ENCODE measurements at places on chromosomes 16 and 17.

GRCh38 chr16:15907863-15908478 lies 19.6 kb upstream of the CEP20 start:
- peak; percentile 71 for DNase-seq

GRCh38 chr17:79620207-79621038 lies 9.6 kb upstream of the RBFOX3 start:
- DNase-seq = no peak

DNA sequence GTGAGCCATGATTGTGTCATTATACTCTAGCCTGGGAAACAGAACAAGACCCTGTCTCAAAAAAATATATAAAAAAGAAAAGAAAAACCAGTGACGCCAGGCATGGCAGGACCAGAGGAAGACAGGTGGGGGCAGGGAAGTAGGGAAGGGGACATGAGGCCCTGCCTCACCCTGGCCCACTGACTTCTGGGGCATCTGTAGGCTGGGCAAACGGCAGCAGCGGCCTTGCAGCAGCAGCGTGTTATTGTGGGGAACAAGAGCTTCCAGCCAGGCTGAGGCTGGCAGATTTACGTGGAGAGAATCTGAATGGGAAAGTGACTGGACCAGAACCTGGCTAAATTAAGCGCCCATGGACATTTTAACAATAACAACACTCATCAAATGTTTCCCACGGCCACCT lies 19.4 kb downstream of the CMTM4 start:
- no peak for DNase-seq

DNA sequence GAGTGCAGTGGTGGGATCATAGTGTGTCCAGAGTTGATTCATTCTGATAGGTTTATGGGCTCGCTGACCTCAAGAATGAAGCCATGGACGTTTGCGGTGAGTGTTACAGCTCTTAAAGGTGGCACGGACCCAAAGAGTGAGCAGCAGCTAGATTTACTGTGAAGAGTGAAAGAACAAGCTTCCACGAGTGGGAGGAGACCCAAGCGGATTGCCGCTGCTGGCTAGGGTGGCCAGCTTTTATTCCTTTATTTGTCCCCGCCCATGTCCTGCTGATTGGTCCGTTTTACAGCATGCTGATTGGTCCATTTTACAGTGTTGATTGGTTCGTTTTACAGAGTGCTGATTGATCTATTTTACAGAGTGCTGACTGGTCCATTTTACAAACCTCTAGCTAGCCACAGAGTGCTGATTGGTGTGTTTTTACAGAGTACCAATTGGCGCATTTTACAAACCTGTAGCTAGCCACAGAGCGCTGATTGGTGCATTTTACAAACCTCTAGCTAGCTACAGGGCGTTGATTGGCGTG lies 17.5 kb downstream of the CACNG4 start:
- no peak for DNase-seq

- no peak for DNase-seq
Observed at GRCh38 chr17:15154618-15155017, 110.5 kb downstream of the PMP22 start.

DNA sequence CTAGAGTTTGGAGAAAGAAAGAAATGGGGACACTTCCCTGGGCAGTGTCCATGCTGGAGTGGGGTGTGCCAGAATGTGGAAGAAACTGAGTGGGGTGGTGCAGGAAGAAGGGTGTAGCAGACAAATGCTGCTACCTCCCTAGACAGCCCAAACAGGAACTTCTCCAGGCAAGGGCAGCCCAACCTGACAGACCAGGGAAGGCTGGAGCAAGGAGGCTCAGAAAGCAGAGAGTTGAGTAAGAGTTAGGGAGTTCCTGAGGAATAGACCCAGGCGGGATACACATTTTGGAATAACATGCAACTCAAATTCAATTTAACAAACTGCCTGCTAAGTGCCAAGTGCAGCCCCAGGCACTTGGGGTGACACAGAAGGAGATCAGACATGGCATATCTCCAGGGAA lies 1.0 kb upstream of the MYO18A start:
- no peak for DNase-seq

- DNase-seq = no peak
Observed at GRCh38 chr17:46796524-46796923, 22.0 kb downstream of the WNT3 start.

- DNase-seq = no peak
Observed at GRCh38 chr17:29010586-29010985, 4.8 kb upstream of the SEZ6 start.

- no peak for DNase-seq
Observed at GRCh38 chr17:38749223-38750043, 1.3 kb upstream of the PCGF2 start.

DNA sequence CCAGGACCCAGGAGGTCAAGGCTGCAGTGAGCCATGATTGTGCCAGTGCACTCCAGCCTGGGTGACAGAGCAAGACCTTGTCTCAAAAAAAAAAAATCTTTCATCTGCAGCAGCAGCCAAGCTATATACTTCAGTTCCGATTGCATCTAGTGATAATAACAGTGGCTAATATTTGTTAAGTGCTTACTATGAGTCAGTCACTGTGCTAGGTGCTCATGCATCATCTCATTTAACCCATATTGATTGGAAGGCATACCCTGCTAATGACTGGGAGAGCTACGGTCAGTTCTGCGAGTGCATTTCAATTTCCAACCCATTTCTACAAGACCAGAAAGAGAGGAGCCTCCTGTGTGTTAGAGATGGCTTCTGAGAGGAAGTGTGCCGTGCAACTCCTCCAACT lies 7.7 kb upstream of the TUBG2 start:
- DNase-seq = no peak

GRCh38 chr17:50841277-50841948 lies 6.0 kb downstream of the WFIKKN2 start:
- no peak for DNase-seq

DNA sequence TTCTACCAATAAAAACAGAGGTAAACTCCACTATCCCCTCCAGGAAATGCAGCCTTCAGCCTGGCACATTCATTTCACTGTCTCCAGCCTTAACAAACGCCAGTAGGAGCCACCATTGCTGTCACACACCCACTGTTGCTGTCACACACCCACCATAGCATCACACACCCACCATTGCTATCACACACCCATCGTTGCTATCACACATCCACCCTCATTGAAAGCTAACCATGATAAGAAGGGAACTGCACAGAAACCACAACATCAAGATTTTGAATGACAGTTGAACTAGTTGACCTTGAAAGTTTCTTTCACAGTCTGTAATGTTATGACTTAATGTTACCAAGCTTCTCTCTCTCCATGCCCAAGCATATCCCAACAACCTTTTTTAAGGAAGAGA lies 38.1 kb downstream of the SHCBP1 start:
- DNase-seq = no peak

- no peak for DNase-seq
Observed at GRCh38 chr16:7517496-7517895, 184.9 kb downstream of the RBFOX1 start.

DNA sequence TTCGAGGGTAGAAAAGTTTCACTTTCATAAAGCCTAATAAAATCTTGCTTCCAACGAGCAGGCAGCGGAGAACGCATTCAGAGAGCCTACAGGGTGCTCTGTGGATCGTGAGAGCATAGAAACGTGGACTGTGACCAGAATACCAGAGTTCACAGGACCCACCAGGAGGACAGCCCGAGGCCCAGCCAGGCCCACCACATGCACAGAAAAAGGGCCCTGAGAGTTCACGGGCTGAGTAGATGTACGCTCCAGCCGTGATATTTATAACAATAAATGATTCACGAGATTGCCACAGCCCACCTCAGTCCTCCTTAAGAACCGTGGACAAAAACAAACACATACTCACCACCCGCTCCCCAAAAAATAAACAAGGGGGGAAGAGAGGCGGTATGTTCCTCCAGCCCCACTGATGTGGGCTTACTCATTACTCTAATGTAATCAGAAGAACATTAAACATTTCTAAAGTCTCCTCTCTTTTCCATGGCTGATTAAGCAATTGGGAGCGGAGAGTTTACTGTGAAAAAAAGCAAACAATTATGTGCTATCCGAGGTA lies 207.2 kb downstream of the C16orf78 start:
- DNase-seq = no peak

- no peak for DNase-seq
Observed at GRCh38 chr17:81513753-81514488, 1.3 kb upstream of the ACTG1 start.

- no peak for DNase-seq
Observed at GRCh38 chr17:27568811-27569210, 62.2 kb upstream of the LGALS9 start.

DNA sequence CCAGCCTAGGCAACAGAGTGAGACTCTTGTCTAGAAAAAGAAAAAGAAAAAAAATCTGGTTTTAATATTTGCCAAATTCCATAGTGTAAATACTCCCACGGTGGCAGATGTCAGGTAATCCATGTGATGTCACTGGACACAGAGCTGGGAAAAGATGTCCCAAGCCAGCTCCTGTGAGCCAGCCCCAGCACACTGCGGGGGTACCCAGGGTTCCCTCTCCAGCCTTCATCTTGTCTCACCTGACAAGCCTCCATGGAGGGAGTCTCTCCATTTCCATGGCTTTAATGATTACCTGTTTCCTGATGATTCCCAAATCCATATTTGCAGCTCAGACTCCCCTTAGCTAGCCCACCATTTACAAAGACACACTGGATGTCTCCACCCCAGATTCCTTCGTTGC lies 4.6 kb downstream of the CD300LB start:
- no peak for DNase-seq

DNA sequence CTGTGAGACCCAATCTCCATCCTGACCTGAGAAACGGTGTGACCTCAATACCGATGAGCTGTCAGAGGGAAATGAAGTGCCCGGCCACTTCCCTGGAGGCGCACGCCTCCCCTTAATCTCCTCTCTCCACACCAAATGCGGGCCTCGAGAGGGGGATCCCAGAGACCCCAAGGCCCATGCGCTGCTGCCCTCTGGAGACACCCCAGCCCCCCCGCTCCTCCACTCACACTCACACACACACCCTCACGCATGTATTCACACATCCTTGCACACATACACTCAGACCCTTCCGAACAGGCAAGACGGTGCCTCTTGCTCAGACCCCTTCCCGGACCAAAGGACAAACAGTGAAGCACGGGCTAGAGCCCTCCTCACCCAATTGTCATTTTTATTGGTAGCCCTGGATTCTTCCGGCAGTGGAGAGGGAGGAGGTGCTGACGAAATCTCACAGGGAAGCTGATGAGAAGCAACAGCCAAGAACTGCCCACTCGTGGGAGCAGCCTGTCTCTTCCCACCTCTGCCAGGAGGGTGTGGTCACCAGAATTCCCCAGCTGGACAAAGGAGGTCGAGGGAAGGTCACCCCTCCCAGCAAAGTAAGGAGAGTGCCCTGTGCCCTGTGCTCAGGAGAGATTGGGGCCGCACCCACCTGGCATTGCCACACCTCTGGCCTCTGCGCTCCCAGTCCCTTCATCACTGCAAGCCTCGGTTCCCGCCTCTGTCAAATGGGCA lies 136.0 kb upstream of the TNRC6C start:
- no peak for DNase-seq

DNA sequence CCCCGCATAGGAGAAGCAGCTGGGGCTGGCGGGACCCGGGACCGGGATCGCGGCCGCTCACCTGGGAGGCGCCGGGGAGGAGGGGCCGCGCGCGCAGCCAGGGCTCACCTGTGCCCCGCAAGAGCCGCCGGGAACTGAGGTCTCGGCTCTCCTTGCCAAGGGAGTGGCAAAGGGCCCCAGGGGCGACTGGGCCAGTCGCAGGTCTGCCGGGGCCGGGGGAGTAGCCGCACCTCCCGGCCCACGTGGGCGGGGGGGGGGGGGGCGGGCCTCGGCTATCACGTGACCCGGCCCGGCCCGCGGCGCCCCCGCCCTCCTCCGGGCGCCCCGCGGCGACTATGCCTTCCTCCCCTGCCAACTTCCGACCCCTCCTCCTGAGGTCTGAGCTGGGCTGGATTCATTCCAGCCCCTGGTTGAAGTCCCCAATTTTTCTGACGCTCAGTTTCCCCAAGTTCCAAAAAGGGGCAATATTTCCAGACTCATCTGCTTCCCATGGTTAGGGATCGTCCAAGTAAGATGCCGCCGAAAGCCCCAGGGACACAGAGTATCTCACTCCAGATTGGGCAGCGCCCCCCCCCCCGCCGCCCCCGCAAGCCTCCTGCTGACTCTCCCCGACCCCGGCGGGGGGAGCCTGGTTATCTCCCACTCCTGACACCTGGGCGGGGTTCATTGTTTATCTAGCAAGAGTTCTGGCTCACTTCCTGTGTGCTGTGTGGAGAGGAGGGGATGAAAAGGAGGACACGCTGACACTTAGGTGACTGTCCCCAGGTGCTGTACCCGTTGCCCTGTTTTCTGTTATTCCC lies at the start of gene TMC6:
Gene TMC6, minus strand, starts transcription at position 205 of the 800 bp plus-strand sequence. CDS start 1,923 bp downstream, outside the sequence.
- DNase-seq = no peak

GRCh38 chr17:58831780-58832179 lies 76.1 kb downstream of the PPM1E start:
- DNase-seq = no peak

GRCh38 chr17:45410144-45411091 lies 22.3 kb downstream of the ARHGAP27 start:
- peak; percentile 87 for DNase-seq
